Inflammatory macrophage treated with lipopolysaccharide for 4 hours (primary cell): ENCODE measurements at places on chromosomes 3 and 15.
A peak's percentile ranks its signal among the peaks of the same experiment; 100 is the strongest.

DNA sequence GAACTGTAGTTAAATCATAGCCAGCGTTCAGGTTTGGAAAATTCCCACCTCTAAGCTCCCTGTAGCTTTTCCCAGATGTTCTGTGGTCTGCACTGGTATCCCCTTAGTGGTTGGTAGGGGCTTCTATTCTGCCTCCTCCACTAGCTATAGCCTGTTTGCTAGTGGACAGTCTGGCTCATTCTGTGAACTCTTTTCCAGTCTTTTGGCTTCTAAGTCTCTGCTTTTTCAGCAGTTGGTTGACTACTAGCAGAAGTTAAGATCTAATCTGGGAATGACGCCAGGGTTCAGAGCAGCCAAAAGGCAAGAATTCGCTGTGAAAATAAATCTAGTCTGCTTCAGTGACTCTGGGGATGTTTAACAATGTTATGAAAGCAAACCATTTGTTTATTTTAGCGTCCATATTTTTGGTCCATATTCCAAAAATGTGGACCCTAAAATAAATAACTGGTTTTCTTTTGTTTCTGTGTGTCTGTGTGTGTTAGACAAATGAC, 73.7 kb upstream of the WDR72 start:
- DNase-seq = no peak

GRCh38 chr15:45048794-45049631, 26.0 kb downstream of the SORD start:
- peak; percentile 93 for DNase-seq

- DNase-seq = no peak
Observed at GRCh38 chr3:109784285-109784684, 446.9 kb upstream of the DPPA4 start.

DNA sequence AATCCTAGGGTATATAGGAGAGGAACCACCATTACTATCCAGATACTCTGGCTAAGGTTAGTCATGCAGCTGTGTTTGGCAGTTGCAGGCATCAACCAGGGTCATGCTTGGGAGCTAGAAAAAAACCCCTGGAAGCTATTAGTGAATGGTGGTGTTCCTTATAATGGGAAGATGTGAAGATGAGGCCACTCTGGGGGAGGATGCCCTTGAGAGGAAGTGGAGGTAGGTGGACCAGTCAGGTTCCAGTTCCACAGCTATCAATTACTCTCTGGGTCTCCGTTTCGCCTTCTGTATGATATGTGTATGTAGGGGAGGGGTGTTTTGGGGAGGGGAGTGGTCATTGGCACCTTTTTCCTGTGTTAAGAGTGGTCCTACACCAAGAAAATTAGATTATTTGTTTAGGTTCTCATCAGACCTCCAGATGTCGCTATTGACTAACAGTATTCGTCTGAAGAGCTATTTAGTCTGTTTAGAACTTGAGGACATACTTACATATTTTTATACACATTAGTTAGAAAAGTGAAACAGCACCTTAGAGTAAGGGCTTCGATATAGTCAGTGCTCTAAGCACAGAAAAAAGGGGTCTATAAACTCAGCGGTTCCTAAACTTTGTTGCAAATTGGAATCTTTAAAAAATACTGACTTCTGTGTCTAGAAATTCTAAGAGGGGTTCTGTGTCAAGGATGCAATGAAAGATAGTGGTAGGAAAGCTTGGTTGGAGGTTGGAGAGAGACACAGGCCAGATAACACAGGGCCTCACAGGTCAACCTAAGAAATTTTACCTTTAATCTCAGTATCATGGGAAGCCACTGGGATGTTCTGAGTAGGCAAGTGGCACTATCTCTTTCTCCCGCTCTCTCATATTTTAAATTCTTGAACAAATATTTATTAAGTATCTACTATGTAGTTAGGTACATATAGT, 9.1 kb upstream of the HPS3 start:
- DNase-seq = peak; percentile 77

DNA sequence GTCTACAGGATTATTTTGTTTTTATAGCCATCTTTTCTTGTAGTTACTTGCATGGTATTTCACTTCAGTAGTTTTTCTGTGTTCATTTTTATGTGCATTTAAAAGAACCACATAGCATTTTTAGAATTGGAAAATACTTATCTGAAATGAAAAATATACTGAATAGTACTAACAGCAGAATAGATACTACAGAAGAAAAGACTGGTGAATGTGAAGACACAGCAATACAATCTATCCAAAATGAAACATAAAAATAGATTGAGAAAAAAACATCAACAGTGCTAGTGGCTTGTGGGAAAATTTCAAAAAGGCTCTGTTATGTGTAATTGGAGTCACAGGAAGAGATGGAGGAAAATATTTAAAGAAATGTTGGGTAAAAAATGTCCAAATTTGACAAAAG, 12.7 kb upstream of the DIPK2A start:
- no peak for DNase-seq

GRCh38 chr3:177831361-177831760, 634.1 kb upstream of the TBL1XR1 start:
- no peak for DNase-seq

GRCh38 chr3:67076607-67077006, 78.5 kb downstream of the KBTBD8 start:
- no peak for DNase-seq

DNA sequence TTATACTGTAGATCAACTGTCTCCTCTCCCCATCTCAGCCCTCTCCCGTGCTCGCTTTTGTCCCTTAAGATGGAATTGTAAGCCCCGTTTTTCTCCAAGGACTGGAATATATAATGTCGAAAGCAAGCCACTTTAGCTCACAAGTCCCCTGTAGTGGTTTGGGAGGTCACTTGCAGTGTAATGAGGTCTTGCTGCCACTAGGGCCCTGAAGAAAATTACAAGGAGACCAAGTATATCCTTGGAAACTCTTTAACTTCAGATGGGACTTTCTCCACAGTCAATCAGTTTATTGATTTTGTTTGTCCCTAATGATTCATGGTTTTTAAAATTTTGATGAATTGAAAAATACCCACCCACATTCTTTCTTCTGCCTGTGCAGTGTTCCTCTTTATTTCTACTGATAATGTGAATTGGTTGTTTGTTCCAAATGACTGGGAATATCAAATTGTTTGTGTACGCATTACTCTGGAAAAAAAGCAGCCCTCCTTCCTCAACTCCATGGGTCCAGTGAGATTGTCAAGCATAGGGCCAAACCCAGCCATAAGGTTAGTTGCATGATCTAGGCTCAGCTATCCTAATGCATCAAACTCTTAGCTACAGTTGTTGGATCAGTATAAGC, 294.8 kb downstream of the MCTP2 start:
- DNase-seq = no peak

- DNase-seq = no peak
Observed at GRCh38 chr15:39889601-39890000, 30.5 kb downstream of the GPR176 start.

DNA sequence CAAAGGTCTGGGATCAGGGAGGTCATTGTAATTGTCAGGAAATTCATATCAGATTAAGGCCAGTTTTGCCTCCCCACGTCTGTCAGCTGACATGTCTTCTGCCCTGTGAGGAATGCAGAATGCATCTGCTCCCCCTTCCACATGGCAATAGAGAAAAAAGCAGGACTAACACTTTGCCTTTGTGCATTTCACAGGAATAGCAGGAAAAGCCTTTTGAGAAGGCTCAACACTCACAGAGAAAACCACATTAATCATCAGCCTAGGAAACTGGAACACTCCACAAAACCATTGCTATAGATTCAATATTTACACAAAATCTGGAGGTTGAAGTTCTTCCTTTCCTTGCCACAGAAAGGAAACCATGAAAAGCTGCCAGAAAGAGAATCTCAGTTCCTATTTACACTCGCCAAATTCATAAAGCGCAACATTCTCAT, 165.2 kb upstream of the HES1 start:
- peak; percentile 68 for DNase-seq
